ENCODE measurements at places on chromosomes 1 and 21. TPM values are rescaled to one million over a fixed set of nuclear protein-coding genes. Genes with fewer than 3 reads are reported as not detected.

DNA sequence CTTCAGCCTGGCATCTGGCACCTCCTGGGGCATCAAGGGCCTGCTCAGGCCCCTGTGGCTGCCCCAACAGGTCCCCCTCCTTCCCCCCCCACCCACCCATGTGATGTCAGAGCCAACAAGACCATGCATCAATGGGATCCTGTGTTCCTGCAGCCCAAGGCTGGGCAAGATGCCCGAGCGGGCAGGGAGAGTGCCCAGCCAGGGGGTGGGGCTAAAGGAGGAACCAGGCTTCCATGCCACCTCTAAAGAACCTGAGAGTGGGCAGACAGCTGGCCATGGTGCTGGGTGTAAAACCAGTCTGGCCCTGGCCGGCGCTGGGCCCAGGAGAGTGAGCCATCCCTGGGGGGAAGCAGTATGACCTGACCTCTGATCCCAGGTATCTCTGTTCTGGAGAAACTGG lies 7.6 kb downstream of the COL16A1 start:
- no peak for DNase-seq

- DNase-seq, result no peak
Measured at GRCh38 chr21:23488245-23488644, 2119.0 kb downstream of the MRPL39 start.

- DNase-seq, result no peak
Measured at GRCh38 chr1:54356680-54357147, 49.5 kb downstream of the SSBP3 start.

- DNase-seq, result peak; percentile 32
Measured at GRCh38 chr1:184297244-184297750, 89.5 kb upstream of the C1orf21 start.

GRCh38 chr1:228802386-228803220 lies 67.3 kb downstream of the RHOU start:
- no peak for DNase-seq

DNA sequence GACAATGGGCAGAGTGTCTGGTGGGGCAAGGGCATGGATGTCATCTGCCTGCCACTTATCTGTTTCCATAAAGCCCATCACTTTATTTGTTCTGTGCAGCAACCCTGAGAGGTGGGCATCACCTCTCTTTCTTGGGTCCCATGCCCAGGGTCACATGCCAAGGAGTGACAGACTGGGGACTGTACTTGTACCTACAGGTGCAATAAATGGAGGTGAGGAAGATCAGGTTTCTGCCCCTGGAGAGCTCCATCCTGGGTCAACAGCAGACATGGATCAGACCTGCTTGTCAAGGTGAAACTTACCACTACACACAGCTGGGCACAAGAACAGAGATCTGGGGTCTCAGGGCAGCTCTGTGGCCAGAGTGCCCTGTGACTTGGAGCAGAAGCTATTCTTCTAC lies 18.4 kb upstream of the PRDM16 start:
- no peak for DNase-seq

DNA sequence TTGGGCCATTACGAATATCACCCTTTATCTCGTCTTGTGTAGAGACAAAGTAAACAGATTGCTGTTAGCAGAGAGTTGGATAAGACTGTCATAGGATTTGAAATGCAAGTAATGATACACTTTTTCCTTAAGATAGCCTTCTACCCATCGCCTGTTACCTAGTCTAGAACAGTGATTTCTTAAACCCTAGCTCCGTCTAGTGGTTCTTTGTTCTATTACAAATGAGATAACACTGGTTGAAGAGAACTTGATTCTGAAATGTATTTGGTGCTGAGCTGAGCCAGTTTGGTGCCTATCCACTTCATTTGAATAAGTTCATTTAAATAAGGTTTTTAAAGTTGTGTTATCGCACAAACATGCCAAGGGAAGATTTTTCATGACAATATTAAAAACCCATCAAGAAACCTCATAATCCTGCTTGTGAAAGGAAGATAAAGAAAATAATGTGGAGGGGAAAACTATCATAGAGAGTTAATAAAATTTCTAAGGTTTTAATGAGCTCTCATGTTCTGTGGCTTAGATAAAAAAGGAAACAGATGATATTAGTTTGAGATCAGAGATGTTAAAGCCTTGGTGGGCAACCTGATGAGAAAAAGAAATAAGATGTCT lies 1.5 kb upstream of the KCNH1 start:
- peak; percentile 55 for DNase-seq

DNA sequence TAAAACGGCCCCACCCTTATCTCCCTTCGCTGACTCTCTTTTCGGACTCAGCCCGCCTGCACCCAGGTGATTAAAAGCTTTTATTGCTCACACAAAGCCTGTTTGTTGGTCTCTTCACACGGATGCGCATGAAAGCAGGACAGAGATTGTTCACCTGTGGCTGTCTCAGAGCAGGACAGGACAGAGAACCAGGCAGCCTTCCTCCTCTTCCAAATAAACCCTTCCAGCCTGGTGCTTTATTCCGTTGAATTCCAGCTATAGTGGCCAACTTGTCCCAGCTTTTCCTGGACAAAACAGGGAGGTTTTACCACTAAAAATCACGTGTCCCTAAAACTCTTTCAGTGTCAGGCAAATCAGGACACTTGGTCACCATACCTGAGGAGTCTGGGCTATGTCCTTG lies 9.5 kb upstream of the DMRTB1 start:
- no peak for DNase-seq

DNA sequence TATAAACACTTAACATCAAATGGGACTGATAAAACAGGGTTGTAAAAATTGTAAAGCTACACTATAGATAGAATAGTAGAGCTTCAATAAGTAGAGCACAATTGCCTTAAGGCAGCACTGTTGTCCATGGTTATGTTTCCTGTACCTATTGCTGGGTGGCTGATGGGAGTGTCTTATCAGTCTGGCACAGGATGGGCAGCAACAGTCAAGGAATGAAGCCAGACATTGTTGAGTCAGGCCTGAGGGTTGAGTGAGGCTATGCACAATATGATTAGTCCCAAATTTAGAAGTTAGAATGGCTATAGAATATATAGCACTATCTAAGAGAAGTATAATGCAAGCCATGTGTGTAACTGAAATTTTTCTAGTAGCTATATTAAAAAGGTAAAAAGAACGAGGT lies 25.0 kb upstream of the CD1D start:
- no peak for DNase-seq

DNA sequence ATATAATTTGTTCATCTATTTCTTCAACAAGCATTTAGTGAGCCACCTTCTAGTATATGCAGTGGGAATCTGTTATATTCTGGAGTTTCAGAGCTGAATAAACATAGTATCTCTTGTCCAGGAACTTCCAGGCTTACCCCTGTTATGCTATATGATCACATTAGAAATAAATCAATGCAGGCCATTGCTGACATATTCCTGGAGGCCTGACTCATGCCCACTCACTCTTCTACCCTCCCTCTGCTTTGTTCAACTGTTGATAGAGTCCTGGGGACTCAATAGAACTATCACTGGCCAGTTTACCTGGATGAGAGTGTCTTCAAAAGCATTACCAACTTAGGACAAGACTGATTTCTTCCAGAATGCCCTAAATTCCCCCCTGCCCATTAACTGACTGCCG lies 29.3 kb upstream of the SRSF10 start:
- DNase-seq, result peak; percentile 82

DNA sequence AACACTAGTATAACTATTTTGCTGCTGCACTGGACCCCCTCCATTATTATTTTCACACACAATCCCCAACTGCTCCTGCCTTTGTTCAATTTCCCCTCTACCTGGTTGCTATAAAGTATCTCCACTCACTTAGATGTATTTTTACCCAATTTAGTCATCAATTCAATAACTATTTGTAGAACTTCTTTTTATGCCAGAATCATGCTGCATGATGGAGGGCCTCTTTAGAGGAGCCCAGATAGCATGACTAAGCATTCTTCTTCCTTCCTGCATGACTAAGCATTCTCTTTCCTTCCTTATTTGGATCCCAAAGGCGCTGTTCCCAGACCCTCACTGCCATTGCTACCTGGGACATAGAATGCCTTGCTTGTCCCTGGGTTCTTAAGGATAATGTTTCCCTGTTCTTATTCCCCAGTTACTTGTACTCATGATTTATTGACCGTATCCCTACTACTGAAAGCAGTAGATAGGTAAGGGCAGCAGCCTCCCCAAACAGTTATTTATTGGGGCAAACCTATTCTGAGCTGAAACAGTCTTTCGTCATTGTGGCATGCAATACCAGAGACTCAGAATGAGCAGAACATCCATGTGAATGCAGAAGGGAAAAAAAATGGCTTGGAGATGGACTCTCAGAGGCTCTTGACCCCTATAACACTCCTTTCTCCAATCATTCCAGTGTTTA lies 89.3 kb upstream of the AKT3 start:
- DNase-seq, result peak; percentile 57

ZNF648 gene
- not detected for total RNA-seq

GFI1 gene
- total RNA-seq, result not detected

EXO5 gene
- total RNA-seq, result 11.9 TPM

PROK1 gene
- total RNA-seq, result not detected

SCAF4 gene
- total RNA-seq, result 5.3 TPM

LY9 gene
- total RNA-seq, result not detected

PEX11B gene
- total RNA-seq, result 34.0 TPM

SCNM1 gene
- total RNA-seq, result 23.8 TPM

GSTM3 gene
- total RNA-seq, result 54.1 TPM
